ENCODE measurements at places on chromosomes 4 and X.
A peak's percentile ranks its signal among the peaks of the same experiment; 100 is the strongest.

GRCh38 chr4:26260571-26260970 is 60.2 kb upstream of the RBPJ start:
- DNase-seq = no peak

DNA sequence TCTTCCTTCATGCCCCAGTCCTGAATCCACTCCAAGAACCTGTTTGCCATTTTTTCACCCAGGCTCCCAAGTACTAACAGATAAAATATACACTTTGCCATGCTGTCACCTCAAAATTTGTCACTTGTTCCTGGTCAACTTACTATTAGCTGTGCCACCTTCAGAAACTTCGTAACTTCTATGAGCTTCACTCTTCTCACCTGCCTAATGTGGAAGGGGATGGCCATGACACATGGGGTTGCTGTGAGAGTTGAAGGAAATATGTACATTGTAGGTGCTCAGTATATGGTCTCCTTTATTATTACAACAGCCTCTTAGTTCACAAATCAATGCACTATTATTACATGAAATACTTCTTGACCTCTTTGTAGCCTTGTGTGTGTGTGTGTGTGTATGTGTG is 10.4 kb downstream of the TMSB4X start:
- no peak for DNase-seq

GRCh38 chrX:117996918-117997480 is 119.6 kb downstream of the KLHL13 start:
- DNase-seq = no peak

DNA sequence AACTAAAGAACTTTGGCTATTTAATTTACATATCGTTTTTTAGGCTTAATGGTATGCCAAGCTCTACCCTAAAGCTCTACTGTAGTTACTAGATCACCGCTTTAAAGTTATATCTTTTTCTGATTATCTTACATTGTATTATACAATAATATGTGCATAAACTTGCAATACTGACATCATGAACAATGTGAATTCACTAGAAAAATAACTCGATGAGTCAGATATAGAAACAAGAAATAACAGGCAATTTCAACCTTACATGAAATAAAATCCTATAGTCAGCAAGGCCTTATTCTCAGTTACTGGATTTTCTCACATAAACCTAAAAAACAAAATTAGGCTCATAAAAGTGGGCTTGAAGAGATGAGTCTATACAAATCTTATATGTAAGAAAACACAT is 32.5 kb downstream of the PDGFC start:
- DNase-seq = no peak

GRCh38 chr4:169215656-169216055 is 55.1 kb downstream of the SH3RF1 start:
- DNase-seq = no peak

DNA sequence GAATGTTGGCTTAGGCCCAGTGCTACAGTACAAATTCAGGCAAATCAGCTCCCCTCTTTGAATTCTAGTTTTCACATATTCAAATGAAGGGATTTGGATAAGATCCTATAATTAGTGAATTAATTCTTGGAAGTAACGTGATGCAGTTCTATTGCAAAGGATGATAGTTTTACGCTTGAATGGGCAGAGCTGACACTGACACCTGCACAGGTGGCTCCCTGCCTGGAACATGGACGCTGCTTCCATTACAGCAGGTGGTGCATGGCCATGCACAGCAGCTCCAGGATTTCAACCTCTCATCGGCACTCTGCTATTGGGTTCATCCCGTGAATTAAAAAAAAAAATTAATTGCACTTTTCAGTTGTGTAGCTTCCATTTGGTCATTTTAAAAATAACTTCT is 28.4 kb upstream of the RPS6KA6 start:
- DNase-seq = no peak

DNA sequence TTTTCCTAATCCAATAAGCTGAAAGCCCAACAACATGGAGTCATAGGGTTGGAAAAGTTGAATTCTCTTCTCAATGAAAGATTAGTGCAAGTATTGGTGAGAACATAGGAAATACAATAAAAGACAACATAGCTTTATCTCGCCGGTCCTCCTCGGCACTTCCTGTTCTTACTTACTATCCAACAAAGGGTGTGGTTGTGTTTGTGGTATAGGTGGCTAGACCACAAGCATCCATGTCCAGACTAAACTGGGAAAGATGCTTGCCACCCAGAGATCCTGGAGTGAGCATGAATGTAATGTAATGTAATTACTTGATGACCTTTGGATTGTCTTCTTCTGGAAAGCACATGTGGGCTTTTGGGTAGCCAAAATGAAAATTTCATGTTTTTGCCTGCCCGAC is 223.8 kb downstream of the CPE start:
- DNase-seq = no peak

DNA sequence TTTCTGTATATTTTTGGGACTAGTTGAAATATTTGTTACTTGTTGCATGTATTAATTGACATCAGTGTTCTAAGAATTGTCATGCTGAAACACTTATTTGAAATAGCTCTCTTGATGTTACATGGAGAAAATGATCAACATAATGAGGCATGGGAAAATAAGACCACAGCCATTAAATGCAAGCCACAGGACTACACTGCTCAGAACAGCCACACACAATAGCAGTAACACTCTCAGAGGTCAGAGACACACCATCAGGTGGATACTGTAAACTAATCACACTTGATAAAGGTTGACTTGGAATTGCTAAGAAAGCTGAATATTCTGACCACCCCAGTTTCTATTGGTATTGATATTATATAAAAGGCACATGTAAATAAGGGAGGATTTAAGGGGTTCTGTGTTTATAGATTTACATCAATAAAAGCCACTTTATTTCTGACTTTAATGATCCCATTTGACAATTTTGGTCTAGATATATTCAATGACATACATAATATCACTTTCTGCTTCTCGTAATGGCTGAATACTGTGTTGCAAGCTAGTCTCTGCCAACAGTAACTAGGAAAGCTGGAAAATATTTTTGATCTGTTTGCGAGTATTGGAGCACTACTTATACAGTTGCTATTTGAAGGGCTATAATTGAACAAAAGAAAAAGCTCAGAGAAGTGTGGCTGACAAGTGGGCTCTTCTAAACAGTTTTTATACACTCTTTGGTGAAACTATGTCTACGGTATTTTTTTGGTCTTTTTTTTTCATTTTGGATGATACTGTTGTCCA is 876.5 kb upstream of the INTU start:
- no peak for DNase-seq

- DNase-seq = no peak
Observed at GRCh38 chr4:74322301-74322700, 14.0 kb downstream of the EPGN start.

DNA sequence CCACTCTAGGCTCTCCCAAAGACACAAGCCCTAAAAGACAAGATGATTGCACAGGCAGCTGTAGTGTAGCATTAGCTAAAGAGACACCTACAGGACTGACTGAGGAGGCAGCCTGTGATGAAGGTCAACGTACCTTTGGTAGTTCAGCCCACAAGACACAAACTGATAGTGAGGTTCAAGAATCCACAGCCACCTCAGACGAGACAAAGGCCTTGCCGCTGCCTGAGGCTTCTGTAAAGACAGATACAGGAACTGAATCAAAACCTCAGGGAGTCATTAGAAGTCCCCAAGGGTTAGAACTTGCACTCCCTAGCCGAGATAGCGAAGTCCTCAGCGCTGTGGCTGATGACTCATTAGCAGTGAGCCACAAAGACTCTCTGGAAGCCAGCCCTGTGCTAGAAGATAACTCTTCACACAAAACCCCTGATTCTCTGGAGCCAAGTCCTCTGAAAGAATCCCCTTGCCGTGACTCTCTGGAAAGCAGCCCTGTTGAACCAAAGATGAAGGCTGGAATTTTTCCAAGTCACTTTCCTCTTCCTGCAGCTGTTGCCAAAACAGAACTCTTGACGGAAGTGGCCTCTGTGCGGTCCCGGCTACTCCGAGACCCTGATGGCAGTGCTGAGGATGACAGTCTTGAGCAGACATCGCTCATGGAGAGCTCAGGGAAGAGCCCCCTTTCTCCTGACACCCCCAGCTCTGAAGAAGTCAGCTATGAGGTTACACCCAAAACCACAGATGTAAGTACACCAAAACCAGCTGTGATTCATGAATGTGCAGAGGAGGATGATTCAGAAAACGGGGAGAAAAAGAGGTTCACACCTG is 306.3 kb downstream of the ANK2 start:
- peak; percentile 70 for DNase-seq

- DNase-seq = no peak
Observed at GRCh38 chr4:43380093-43380492, 487.6 kb downstream of the GRXCR1 start.

DNA sequence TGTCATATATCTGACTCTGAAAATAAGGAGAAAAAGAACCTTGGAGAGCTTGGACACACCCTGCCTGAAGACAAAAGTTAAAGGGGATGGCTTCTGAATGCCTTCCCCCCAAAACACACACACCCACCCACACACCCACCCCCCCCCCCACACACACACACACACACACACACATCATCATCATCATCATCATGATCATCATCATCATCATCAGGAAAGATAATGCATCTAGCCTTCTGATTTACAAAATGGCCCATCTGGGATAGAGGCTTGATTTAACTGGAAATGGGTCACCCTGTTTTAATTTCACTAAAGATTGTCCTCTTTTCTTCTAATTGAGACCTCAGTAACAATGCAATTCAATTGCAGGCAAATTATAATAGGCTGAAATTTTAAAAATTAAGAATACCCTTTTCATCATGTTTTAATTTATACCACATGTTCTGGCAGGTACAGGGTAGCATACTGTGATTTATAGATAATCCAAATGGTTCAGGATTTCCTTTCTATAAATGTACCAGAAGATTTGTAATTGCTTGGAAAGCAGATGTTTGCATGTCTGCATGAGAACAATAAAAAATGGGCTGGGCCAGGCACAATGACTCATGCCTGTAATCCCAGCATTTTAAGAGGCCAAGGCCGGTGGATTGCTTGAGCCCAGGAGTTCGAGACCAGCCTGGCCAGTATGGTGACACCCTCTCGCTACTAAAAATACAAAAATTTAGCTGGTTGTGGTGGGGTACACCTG is 56.5 kb downstream of the TRIM2 start:
- DNase-seq = no peak

Measured in activated naive CD4-positive, alpha-beta T cell treated with anti-CD3 and anti-CD28 coated beads, Interleukin-2, amount 50 U/mL, for 16 hours (primary cell).